Right forelimb (tissue), 1 donor: ENCODE measurements at places on chromosomes 5 and 9.

GRCh38 chr5:173612948-173613347, 3.5 kb downstream of the BOD1 start:
- DNase-seq, result no peak

GRCh38 chr9:113922160-113922559, 46.1 kb downstream of the ZNF618 start:
- no peak for DNase-seq

- DNase-seq, result peak; percentile 70
Observed at GRCh38 chr5:173615884-173616576, 420 bp downstream of the BOD1 start.

DNA sequence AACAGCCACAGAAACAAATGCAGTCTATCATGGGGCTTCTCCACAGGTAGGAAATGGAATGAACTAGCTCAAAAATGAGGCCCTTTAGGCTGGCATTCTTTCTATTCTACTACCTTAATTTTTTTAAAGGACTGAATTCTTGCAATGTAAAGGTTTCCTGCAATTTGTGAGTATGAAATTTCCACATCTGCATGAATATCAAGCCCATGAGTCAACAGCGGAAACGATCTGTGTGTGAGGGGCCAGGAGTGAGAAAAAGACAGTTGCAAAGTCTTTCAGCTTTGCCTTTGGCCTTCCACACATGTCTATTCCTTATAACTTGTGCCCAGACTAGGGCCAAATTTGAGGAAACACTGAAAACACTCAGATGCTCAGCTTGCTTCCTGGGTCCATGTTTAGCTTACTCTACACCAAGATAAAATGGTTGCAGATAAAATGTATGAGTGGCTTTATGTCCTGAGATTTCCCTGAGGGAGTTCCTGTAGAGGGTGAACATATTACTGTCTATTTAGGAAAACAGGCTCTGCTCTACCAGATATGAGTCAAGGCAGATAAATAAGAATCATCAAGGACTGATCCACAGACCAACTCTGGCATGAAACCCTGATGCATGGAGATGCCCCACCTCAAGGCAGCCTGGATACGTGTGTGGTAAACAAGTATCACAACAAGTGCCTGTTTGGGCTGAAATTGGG, 46.5 kb downstream of the RETREG1 start:
- DNase-seq, result no peak

- DNase-seq, result no peak
Observed at GRCh38 chr5:87115839-87116364, 151.8 kb upstream of the RASA1 start.

- no peak for DNase-seq
Observed at GRCh38 chr5:13186177-13186576, 758.3 kb downstream of the DNAH5 start.

DNA sequence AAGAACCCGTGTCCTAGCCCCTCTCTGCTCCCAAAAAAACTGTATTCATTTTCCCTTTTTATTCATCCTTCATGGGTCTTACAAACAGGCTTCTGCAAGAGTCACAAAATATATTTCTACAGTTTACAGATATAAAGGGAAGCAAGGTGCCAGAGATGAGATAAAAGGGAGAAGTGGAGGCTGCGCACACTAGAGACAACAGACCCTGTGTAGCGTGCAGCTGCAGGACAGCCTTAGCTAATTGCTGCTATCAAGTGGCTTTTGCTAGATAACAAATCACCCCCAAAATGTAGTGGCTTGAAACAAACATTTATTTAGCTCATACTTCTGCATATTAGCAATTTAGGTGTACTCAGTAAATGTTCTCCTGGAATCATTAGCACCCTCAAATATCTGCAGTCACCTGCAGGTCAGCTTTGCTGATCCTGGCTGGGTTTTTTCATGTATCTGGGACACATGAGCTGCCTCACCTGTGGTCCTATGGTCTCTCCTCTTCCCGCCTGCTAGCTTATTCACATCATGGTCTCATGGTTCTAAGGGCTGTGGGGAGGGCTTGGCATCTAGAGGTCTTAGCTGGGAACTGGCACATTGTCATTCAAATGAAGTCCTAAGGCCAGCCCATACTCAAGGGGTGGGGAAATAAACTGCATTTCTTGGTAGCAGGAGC, 29.4 kb downstream of the ARHGEF37 start:
- no peak for DNase-seq

- no peak for DNase-seq
Observed at GRCh38 chr5:159732220-159732619, 184.1 kb upstream of the ADRA1B start.

- no peak for DNase-seq
Observed at GRCh38 chr5:56160723-56161438, 72.2 kb downstream of the ANKRD55 start.

DNA sequence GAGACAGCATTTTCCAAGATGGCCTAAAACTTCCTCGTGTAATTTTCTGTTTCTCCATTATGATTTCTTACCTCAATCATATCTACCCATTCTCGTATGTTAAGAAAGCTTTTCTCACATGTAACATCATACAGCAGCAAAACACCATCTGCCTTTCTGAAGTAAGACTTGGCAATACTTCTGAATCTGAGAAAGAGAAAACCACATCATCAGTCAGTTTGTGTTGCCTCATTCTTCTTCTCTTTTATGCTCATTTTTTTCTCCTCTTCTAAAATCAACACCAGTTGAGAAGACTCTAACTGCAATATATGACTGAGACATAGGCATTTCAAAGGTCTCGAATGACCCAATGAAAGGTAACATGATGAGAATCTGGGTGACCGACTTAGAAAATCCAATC, 66.0 kb downstream of the RASEF start:
- no peak for DNase-seq

GRCh38 chr5:54539001-54539400, 21.4 kb downstream of the SNX18 start:
- DNase-seq, result no peak

DNA sequence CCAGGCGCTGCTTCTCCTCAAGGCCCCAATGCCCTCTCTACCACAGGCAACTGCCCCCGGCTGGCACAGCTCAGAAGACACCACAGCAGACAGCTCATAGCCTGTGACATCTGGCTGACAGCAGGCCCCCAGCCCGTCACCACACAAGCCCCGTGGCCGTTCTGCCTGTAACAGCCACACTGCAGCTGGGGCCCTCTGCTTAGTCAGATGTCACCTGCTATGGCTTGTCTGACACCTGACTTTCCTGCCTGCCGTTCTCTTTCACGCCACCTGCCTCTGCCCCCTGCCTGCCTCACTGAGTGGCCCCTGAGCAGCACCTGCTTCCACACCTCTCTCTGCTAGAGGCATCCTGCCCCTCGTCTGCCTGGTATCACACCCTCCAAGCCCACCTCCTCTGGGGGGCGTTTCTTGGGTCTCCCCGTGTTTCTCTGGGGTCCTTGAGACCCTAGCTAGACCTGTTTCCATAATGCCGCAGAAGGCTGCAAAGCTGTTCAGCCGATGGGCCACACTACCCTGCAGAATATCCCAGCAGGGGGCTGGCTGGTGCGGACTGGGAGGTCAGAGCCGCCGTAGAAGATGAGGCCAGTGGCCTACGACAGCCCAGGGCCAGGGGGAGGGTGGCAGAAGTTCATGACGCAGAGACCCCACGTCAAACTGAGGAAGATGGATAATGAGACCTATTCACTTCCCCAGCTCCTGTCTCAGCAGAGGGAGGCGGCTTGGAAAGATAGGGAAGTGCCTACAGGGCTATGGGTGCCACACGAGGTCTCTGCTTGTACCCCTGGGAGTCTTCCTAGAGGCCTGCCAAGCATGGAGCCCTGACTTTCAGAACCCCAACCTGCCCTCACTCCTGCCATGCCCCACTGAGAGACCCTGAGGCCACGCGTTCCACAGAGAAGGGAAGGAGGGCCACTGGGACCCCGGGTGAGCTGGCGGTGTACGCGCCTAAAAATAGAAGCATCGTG, 95.1 kb downstream of the ZNF354C start:
- DNase-seq, result peak; percentile 38

GRCh38 chr5:176174345-176175025, 63.7 kb upstream of the SIMC1 start:
- no peak for DNase-seq

- no peak for DNase-seq
Observed at GRCh38 chr5:95134326-95134725, 150.6 kb downstream of the MCTP1 start.

DNA sequence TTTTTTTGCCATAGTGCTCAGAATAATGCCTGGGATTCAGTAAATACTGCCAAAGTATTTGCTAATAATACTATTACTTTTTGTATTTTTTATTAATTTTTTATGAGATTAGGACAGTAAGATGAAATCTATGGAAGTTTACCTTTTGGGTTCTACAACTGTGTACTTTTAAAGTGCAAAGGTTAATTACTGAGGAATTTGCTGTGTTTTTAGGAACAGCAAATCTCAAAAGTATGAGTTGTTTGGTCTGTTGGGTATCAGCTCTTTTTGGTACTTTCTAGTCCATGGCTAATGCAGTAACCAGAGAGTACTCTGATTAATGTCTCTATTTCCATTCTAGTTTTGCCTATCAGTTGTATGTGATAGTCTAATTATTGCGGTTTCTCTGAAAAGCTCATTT, 5.1 kb downstream of the HSPA4 start:
- no peak for DNase-seq

DNA sequence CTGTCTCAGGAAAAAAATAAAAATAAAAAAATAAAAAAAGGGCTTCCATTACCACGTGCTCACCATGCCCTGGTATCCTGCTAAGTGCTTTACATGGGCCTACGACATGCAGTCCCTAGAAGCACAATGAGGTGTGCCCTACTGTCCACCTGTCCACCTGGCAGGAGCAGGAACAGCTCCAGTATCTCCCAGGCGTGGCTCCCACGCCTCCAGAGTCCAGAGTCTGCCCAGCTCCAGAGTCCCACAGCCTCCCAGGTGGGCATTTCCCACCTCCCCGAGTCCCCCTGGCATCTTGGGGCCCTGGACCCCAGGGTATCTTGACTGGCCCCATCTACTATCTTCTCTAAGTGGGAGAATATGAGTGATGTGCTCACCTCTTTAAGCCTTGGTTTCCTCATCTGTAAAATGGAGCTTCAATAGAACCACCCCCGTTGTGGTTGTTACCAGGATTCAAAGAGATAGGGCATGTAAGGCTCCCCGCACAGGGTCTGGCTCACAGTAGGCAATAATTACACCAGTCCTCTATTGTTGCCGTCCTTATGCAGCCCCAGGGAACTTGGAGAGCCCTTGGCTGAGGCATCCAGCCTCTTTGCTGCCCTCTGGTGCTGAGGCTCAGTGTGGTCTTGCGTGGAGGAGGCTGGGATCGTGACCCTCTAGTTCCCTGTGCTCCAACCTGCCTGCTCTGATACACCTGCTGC, 8.9 kb downstream of the CXCL14 start:
- no peak for DNase-seq

DNA sequence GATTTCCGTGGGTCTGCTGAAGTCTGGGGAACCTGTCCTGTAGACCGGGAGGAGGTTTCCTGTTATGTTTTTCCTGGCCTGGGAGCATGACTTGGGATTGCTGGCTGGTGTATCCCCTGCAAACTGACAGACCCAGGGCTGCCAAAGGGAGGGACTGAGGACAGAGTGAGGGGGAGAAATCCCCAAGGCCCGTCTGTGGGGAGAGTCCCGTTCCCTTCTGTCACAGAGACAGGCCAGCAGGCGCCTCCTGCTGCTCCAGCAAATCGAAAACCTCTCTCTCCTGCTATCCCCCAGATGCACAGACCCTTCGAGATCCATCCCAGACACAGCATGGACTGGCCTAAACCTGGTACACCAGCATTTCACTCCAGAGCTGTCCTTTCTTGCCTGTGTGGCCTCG, 56.2 kb upstream of the ALDH1B1 start:
- DNase-seq, result no peak

DNA sequence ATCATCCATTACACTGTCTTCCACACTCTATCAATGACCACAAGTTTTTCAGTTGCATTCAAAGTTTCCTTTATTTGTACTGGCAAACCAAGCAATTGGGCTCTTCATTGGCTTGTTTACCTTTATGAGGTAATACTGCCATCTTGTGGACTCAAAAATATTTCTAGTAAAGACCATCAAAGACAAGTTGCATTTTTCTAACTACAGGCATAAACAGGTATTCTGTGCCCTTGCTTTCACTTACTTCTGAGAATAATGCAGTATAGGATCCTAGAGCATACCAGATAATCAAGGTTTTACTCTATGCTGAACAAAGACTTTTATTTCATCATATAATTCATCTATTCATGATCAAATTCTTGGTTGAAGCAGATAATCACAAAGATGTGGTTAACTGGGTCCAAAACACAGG, 173.7 kb upstream of the POU5F2 start:
- no peak for DNase-seq

- DNase-seq, result no peak
Observed at GRCh38 chr9:122930541-122931225, 629 bp downstream of the ZBTB26 start.

- DNase-seq, result no peak
Observed at GRCh38 chr9:72454871-72455491, 66.4 kb upstream of the TMC1 start.

DNA sequence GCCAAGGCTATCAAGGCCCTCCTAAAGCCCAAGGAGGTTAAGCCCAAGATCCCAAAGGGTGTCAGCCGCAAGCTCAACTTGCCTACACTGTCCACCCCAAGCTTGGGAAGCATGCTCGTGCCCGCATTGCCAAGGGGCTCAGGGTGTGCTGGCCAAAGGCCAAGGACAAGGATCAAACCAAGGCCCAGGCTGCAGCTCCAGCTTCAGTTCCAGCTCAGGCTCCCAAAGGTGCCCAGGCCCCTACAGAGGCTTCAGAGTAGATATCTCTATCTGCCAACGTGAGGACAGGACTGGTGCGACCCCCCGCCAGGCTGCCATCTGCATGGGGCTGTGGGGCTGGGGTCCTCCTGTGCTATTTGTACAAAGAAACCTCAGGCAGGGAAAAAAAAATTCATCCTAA, 3.3 kb downstream of the HOMER1 start:
- DNase-seq, result no peak

DNA sequence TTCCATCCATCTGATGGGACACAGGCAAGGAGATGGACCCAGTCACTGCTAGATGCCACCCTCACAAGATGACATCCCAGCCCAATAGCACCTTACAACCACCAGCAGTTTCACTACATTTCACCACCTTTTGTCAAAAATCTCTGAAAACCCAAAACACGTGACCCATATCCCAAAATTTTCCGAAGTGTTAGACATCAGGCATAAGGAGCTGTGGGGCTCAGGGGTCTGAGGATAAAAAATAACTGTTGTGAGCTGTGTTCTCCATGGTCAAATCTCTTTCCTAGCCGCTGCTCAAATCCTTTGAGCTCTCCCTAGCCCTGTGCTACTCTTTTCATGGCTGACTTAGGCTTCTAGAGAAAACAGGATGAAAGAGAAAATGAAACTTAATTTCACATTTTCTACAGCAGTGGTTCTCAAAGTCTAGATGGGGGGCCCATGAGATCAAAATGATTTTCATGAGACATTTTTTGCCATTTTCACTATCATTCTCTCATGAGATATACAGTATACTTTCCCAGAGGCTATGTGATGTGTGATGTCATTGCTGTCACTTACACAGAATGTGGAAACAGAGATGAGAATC, 40.7 kb downstream of the TIMD4 start:
- no peak for DNase-seq

DNA sequence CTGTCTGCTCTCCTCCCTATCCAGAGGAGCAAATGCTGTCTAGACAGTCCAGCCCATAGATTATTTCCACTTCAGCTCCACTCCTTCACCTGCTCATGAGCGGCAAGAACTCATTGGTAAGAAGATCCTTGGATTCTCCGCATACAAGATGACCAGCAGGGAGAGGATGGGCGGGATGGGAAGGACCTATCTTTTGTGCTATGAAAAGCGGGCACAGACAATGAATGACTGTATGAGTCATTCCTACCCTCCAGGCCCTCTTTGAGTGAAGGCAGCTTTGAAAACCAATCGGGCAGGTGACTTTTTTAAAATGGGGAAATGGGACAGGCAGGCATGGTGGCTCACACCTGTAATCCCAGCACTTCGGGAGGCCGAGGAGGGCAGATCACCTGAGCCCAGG, 49.4 kb downstream of the SMIM23 start:
- DNase-seq, result no peak
